Right cardiac atrium (tissue), 5 donors: ENCODE measurements at places on chromosomes 16 and 17.
A peak's percentile ranks its signal among the peaks of the same experiment; 100 is the strongest.

DNA sequence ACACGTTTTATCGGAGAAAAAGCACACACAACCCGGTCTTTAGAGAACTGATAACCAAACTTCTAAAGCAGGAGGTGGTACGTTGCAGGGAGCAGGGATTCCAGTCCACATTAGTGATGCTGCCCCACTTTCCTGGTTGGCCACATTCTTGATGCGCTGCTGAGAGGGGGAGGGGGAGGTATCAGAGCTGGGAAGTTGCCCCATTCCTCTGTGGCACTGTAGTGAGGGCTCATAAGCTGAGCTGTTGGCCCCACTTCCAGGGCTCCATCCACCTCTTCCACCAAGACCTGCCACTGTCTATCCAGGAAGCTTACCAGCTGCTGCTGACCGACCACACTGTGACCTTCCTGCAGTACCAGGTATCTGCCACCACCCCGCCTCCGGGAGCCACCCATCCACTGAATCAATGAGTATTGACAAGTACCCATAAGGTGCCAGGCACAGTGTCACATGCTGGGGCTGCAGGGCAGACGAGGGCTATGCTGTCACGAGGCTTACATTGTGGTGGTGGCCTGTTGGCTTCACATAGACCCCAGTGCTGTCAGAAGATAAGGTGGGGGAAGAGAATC lies 1.1 kb downstream of the TSEN54 start:
- no peak for DNase-seq

DNA sequence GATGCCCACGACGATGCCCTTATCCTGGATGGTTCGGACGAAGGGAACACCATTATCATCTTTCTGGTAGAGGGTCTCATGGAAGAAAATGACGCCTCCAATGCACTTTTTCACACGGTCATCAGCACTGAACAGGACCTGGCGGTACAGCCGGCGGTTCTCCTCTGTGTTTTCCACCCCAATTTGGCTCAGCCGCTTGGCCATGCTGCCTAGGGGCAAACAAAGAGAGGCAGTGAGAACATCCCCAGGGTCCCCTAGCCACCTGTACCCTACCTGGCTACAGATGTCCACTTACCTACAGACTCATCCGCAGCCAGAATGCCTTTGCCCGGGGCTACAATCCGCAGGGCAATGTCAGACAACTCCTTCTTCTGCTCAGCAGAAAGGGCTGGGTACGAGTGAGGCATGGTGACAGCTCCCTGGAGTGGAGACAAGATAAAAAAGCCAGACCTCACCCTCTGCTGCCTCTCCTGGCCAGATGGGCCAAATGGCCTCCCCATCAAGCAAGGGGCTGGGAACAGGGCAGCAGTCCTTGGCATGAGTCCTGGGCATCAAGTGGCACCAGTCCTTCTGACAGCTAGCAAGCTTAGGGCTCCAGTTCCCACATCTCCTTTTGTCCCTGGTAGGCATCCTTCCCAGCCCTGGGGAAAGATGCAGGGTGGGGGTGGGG lies 1.4 kb downstream of the ALDOC start:
- DNase-seq = peak; percentile 73

DNA sequence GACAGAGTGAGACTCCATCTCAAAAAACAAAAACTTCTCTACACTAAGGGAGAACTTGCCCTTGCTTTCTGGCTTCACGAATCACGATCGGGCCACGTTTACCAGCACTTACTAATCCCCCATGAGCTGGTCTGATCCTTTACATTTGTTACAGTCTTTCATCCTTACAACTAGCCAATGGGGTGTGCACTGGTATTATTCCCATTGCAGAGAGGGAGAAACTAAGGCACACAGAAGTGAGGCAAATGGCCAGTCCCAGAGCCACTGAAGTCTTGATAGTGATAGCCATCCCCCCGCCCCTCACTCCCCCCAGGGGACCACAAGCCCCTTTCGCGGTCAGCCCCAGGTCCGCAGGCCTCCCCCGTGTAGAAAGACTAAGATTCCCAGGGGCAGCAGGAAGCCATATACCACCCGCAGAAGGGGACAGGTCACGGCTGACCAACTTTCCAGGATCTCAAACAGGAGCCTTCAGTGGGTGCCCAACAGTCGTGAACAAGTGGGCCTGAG lies 868 bp downstream of the NATD1 start:
- no peak for DNase-seq

DNA sequence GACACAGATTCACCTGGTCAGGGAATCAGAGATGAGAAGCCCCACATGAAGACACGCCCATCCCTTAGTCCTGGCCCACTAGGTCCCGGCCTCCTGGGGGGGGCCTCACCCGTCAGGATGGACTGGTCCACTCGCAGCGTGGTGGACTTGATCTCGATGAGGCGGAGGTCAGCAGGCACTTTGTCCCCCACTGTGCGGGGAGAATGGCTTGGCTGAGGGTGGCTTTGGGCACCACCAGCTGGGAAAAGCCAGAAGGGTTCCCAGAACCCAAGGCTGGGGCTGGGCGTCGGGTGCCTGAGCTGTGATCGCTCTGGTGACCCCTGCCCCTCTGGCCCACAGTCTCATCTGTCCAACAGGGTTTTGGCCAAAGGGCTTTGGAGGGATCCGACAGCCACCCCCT lies 13.7 kb downstream of the ATP2A3 start:
- DNase-seq = no peak

GRCh38 chr16:80288616-80289015 lies 252.2 kb upstream of the DYNLRB2 start:
- no peak for DNase-seq

GRCh38 chr16:15950161-15950854 lies 892 bp downstream of the ABCC1 start:
- DNase-seq = peak; percentile 53
